ENCODE measurements at places on chromosomes 3 and 15. TPM values are rescaled to one million over a fixed set of nuclear protein-coding genes. Genes with fewer than 3 reads are reported as not detected.
A peak's percentile ranks its signal among the peaks of the same experiment; 100 is the strongest.

The CD276 gene
- 96.9 TPM for total RNA-seq

DNA sequence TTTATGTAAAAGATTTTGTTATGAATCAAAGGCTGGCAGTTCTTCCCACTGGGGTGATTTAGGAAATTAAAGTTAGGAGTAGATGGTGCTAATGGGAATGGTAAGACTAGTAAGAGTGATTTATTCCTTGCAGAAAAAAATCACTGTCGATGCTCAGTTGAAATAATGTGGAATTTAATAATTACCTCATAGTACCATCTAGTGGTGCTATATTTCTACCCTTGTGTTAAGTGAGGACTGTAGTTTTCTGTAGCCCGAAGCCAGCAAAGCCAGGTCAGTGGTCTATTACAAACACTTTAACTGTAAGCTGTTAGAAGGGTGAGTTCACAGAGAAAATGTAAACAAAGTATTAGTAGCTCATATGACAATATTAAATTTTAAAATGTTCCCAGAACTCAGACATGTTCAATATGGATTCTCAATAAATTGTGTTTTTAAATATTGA lies 39.5 kb upstream of the GOLGA8J start:
- peak; percentile 41 for ATAC-seq

DNA sequence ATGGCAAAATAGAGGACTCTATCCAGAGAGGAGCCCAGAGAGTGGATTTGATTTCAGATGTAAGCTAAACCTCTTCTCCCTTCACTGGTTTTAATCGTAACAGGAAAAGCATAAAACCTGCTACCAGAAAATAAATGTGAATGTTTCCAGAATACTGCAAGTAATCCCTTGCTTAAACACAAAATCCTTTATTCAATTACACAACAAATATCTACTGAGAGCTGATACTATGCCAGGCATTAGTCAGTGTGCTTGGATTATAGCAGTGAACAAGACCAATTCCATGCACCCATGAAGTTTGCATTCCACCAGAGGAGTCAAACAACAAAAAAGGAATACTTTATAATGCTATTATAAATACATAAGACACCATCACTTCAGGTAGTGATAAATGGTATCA lies 15.1 kb downstream of the AVEN start:
- no peak for ATAC-seq

DNA sequence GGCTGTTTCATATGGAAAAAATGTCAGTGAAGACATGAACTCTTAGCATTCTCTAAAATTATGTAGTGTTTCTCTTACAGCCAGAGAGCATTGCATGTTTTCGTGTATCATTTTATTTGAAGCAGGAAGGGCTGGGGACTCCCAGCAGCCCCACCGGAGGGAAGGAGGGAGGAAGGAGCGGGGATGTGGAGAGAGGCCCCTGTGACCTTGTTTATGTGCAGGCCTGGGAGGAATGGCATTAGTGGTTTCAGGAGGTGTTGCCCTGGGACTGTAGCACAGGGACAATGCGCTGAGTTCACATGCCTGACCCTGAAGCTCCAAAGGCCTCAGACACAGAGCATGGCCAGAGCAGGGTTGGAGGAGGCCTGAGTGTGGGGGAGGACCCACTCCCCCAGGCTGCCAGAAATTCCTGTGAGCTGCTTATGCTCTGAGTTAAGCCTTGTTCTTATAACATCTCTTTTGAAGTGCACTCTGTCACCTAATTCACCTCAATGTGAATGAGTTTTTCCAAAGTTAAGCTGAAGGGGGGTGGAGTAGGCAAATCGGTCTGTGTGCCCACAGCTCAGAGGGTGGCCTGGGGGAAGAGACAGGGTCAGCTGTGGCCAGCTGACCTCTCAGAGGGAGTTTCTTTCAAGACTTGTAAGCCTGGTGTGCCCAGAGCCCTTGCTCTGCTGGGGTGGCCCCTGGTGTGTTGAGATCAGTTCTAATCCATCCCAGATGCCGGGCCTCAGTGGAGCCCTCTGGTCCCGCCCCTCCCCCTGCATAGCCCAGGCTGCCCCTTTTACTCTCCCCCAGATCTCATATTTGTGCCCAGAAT lies 3.9 kb upstream of the RNU6-1 start:
- ATAC-seq, result no peak

- ATAC-seq, result no peak
These were observed 4.4 kb downstream of the GXYLT2 start for GRCh38 chr3:72892081-72892775.

GRCh38 chr15:66472176-66472999 lies 25.2 kb downstream of the SNAPC5 start:
- ATAC-seq, result no peak

The SUCLG2 gene
- total RNA-seq, result 78.0 TPM
